Neural progenitor cell (in vitro differentiated cells): ENCODE measurements at places on chromosomes 5 and 9.

GRCh38 chr5:164497311-164498064 lies 992.1 kb downstream of the MAT2B start:
- no peak for DNase-seq

GRCh38 chr5:118069452-118069851 lies 918.9 kb downstream of the DTWD2 start:
- no peak for DNase-seq

DNA sequence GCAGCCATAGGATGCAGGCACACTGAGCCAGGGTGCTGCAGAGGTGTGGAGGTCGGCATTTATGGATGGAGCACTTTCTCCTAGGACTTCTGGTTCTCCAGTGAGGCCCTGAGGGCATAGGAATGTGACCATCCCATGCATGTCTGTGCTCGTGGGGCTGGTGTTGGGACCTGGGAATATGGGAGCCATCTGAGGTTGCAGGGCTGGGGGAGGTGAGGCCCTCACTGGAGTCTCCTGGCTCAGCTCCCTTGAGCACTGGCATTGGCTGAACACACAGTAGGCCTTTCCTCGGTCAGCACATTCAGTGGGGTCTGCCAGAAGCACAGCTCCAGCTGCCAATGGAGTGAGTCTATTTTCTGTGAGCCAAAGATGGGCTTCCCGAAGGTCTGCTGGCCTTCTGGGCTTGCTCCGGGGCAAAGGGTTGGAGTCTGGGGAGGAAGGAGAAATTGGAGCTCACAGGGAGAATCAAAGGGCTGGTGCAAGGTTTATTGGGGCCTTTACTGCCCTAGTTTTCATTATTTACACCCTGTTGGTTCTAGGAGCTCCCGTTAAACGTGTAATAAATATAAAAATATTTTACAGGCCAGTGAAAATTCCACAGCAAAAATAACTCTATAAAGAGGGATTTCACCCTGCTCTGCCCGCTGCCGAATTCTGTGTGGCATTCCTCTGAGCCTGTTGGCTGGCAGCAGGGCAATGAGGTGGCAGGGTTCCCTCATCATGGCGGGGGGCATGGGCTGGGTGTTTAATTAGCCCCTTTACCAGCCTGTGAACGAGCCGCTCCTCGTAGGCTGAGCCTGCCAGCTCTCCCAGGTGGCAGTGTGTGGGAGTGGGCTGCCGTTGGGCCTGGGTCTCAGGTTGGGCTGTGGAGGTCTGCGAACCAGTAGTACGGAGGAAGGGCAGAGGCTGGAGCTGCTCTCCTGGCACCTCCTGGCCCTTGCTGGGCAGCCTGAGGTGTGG lies 31.6 kb upstream of the PITX1 start:
- no peak for DNase-seq

- DNase-seq: no peak
Measured at GRCh38 chr5:58545912-58546311, 37.0 kb upstream of the RAB3C start.

- DNase-seq: no peak
Measured at GRCh38 chr5:172648013-172648381, 6.9 kb downstream of the NEURL1B start.

- DNase-seq: no peak
Measured at GRCh38 chr5:8188874-8189565, 320.1 kb downstream of the MTRR start.

- DNase-seq: no peak
Measured at GRCh38 chr9:26789959-26790358, 102.6 kb downstream of the CAAP1 start.

GRCh38 chr9:111961575-111961974 lies 65.0 kb downstream of the UGCG start:
- no peak for DNase-seq
